Psoas muscle (tissue), 8 donors: ENCODE measurements at places on chromosomes 2 and 18. TPM values are rescaled to one million over a fixed set of nuclear protein-coding genes. Genes with fewer than 3 reads are reported as not detected.

DNA sequence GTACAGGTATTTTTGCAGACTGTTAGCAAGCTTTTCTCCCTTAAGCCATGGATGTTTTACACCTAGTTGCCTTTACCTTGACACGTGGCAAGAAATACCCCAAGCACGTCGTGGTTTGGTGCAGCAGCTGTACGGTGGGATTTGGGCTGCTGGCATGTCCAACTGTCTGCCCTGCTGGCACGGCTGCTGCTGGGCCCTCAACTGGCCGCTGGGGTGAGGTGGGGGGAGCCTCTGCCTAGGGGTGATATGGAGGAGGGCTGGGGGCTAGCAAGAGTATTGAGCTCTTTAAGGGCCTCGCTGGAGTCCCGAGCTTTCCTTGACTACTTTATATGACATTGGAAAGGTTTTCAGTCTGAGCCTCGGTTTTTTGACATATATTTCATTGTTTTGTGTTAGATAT is 41.6 kb downstream of the LPIN1 start:
- DNase-seq, result no peak
- H3K4me3 ChIP-seq, result no peak overlapping the region
- H3K4me1 ChIP-seq, result no peaks in the 10 kb centered on the region
- peaks cover 100% of the 10 kb centered on the region for H3K36me3 ChIP-seq
- H3K27me3 ChIP-seq, result no peaks in the 10 kb centered on the region
- no peak overlapping the region for H3K27ac ChIP-seq

GRCh38 chr2:8800821-8801220 is 36.6 kb downstream of the KIDINS220 start:
- peaks cover 18% of the 10 kb centered on the region for H3K4me1 ChIP-seq
- H3K27ac ChIP-seq, result no peak overlapping the region
- H3K36me3 ChIP-seq, result peaks cover 79% of the 10 kb centered on the region
- no peak overlapping the region for H3K4me3 ChIP-seq
- no peak for DNase-seq
- H3K27me3 ChIP-seq, result no peaks in the 10 kb centered on the region

GRCh38 chr2:119996148-119996547 is 16.7 kb upstream of the EPB41L5 start:
- H3K4me3 ChIP-seq, result no peak overlapping the region
- H3K36me3 ChIP-seq, result no peaks in the 10 kb centered on the region
- H3K27ac ChIP-seq, result no peak overlapping the region
- no peaks in the 10 kb centered on the region for H3K4me1 ChIP-seq
- DNase-seq, result no peak

DNA sequence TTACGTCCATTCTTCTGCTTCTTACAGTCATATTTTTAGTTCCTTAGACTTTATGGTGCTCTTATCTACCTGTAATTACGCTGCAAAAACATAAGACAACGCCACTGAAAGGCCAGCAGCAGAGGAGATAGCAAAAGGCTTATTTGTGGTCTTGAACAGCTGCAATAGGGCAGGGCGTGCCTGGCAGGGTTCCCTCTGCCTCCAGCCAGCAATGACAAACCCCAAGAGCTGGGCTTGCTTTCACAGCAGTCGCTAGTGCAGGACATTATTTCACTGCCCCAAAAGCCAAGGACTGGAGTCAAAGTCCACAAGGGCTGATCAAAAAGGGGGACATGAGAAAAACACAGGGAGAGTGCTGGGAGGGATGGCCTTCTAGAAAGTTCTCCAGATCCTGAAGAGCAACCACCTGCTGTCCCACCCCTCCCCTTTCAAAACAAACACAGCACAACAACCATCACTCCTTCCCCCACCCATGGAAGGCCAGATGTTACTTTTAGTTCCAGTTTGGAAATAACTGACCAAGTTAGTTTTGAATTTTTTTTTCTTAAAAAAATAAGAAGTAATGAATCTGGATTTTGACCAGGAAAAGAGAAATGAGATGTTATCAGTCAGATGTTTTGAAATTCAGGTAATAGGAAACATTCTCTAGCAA is 127.8 kb downstream of the RBMS1 start:
- H3K36me3 ChIP-seq, result peaks cover 4% of the 10 kb centered on the region
- H3K4me3 ChIP-seq, result peak overlapping the region; percentile 22
- peak; percentile 93 for DNase-seq
- no peaks in the 10 kb centered on the region for H3K27me3 ChIP-seq
- peaks cover 74% of the 10 kb centered on the region for H3K4me1 ChIP-seq
- H3K27ac ChIP-seq, result peak overlapping the region; percentile 62

GRCh38 chr18:4144201-4144600 is 310.9 kb downstream of the DLGAP1 start:
- no peaks in the 10 kb centered on the region for H3K4me1 ChIP-seq
- no peak for DNase-seq
- H3K27me3 ChIP-seq, result no peaks in the 10 kb centered on the region
- no peaks in the 10 kb centered on the region for H3K36me3 ChIP-seq
- H3K4me3 ChIP-seq, result no peak overlapping the region

DNA sequence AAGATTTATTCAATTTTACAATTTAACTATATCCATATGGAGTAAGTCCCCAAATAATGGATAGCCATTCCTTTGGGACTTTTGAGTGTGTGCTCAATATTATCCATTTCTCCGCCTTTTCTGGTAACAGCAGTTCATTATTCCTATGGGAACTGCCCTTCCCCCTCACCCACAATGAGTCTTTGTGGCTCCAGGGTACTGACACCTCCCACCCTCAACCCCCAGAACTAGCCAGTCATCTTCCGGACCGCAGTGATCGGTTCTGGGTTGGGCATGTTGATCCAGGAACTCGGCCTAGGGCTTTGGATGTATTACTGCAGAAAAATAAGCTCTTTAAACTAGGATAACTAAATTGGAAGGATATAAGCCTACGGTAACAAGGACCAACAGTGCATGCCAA is 45.4 kb upstream of the CCDC150 start:
- peaks cover 3% of the 10 kb centered on the region for H3K4me1 ChIP-seq
- H3K36me3 ChIP-seq, result no peaks in the 10 kb centered on the region
- H3K4me3 ChIP-seq, result no peak overlapping the region
- H3K27me3 ChIP-seq, result peaks cover 59% of the 10 kb centered on the region

DNA sequence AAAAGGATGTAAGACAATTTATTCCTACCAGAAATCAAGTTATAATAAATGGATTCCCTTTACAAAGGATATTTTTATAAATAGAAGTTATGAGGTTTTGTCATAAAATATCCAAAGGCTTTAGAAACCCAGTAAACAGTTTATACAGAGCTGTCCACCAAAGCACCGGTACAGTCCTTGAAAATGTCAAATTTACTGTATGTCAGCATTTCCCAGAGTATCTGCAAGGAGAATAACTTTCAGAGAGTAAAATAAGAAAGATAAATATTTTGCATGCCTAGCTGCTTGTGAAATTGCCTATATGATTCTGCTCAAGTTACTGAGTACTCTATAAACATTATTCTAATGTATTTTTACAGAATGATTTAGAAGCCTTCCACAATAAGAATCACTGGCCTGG is 923.3 kb upstream of the DDX18 start:
- no peak for DNase-seq
- no peak overlapping the region for H3K4me3 ChIP-seq
- H3K4me1 ChIP-seq, result no peaks in the 10 kb centered on the region
- no peaks in the 10 kb centered on the region for H3K27me3 ChIP-seq

Gene TMEM169
- polyA plus RNA-seq, result 0.08 TPM

Gene ALLC
- not detected for polyA plus RNA-seq

Gene GREB1
- 2.1 TPM for polyA plus RNA-seq

Gene CCL20
- 0.18 TPM for polyA plus RNA-seq

Gene ERFE
- polyA plus RNA-seq, result 1.4 TPM

Gene CYP27C1
- polyA plus RNA-seq, result 0.01 TPM
